ENCODE measurements at places on chromosomes 16 and 17.
A peak's percentile ranks its signal among the peaks of the same experiment; 100 is the strongest.

DNA sequence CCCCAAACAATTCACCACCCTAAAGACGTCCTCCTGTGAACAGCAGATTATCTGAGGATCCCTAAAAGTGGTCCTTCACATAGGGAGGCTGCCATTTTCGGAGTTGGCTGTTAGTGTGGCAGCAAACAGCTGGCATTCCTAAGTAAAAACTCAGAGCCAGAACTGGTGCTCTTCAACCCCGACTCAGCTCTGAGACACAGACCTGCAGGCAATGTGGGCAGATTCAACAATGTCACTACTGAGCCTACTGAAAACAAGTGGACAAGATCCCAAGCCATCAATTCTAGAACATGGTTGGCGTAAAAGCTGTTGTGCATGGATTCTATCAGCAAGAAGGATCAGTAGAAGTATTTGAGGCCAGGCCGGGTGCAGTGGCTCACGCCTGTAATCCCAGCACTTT lies 247.2 kb downstream of the NTN1 start:
- no peak for DNase-seq

- no peak for DNase-seq
Observed at GRCh38 chr17:17346428-17347233, 43.5 kb downstream of the NT5M start.

GRCh38 chr16:13377143-13377542 lies 475.7 kb downstream of the SHISA9 start:
- no peak for DNase-seq

GRCh38 chr16:30380072-30380802 lies 2.1 kb downstream of the SEPTIN1 start:
- no peak for DNase-seq

- no peak for DNase-seq
Observed at GRCh38 chr17:78252701-78253635, 21.5 kb downstream of the TMEM235 start.

GRCh38 chr16:64361753-64362152 lies 760.1 kb downstream of the CDH11 start:
- no peak for DNase-seq

DNA sequence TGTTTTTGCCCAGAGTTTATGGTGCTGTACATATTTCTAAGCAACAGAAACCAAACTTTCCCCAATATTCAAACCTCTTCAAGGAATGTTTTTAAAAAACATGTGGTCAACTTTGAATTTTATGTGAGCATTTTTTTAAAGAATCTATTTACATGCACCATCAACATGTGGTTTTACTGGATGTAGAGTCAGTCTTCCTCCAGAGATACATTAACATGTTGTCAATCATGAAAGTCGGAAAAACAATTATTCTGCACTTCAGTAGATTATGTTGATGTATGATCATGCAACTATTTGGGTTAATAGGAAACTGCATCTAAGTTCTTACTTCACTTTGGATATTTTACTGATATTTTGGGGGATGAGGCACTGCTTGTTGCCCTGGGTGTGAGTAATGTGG lies 208.6 kb downstream of the FOXL1 start:
- no peak for DNase-seq

DNA sequence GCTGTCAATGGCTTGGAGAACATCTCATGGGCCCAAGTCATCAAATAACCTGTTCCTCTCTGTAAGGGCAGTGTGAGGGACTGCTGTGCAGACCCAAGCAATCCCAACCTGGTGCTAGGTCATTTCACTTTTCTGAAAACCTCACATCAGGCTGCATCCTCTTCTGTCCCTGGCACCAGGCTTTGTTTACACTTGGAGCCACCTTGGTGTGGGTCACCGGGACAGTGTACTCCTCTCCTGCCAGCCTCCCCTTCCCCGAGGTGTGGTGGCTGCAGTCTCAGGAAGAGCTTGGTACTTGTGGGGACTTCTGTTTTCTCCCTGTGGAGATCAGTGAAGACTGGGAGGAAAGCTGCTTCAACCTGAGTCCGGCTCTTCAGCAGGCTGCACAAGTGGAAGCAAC lies 12.4 kb downstream of the SLC7A6OS start:
- DNase-seq: no peak

DNA sequence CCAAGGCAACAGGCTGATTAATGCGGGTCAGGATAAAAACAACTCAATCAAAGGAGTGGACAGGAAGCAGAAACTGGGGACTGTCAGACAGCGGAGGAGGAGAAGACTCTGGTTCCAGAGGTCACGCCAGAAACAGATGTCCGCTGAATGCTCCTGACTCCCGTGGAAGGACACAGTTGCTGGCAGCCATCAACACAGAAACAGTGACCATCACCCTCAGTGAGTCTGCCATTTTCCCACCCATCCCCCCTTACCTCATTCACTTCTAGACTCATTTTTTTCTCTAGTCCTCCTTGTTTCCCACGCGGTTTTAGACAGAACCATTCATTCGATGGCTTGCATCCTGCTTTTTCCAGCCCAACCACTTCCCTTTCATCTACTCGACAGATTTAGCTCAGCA lies 40.9 kb downstream of the DHRS7C start:
- no peak for DNase-seq

GRCh38 chr16:13351601-13352217 lies 450.3 kb downstream of the SHISA9 start:
- no peak for DNase-seq

- peak; percentile 14 for DNase-seq
Observed at GRCh38 chr16:66432429-66432828, 5.3 kb downstream of the BEAN1 start.
